Effector memory CD8-positive, alpha-beta T cell (primary cell): ENCODE measurements at places on chromosomes 12 and 14.

DNA sequence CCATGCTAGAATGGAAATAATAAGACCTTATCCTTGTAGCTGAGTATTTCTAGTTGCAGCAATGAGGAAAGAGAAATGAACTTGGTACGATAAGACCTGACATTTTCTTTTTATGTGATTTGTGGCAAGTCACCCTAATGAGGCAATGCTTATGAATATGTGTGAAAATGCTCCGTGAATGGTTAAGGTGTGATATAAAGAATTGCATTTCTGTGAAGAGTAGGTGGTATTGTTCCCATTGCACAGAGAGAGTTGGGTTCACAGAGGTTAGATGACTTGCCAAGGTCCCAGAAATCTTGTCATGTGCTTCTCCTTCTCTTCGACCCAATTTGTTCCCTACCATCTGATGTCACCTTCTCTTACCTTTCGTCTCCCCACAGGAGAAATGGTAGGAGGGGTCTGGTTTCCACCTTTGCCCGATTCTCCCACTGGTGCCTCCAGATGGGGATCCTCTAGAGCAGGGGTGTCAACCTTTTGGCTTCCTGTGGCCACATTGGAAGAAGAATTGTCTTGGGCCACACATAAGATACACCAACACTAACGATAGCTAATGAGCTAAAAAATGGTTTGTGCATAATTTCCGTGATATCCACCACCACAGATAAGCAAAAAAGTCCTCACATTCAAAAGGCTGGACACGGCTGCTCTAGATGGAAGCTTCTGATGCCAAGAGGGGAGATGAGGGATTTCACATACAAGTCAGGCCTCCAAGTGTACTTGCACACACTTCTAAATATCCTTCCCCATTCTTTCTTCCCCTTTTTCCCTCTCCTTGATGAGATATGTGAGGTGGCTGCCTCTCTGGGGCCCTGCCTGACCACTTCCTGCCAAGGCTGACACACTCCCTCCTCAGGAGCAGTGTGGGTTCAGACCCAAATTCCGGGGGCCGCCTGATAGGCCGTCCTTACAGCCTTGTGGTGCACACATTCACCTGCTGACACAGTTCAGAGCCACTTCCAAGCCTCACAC is 96.1 kb downstream of the PLXNC1 start:
- peak overlapping the region; percentile 64 for H3K4me3 ChIP-seq
- peaks cover 36% of the 10 kb centered on the region for H3K36me3 ChIP-seq
- peak overlapping the region; percentile 89 for H3K27ac ChIP-seq
- H3K4me1 ChIP-seq = peaks cover 29% of the 10 kb centered on the region
- H3K27me3 ChIP-seq = no peaks in the 10 kb centered on the region

DNA sequence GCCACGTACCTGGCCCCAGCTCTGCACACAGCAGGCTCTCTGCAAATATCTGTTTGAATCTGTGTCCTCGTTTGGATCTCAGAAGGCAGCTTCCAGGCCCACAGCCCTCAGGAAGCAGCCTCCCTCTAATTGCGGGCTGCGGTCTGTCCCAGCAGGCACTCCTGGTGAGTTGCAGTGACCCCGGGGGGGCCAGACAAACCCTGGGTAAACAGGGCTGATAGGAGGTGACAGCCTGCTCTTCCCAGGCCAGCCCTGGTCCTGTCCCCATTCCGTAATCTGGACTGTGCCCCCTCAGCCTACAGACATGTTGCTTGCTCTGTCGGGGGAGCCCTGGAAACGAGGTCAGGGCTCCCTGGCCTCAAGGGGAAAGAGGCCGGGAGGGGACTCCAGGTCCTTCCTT is 2.0 kb downstream of the FOXN4 start:
- no peaks in the 10 kb centered on the region for H3K36me3 ChIP-seq
- peaks cover 7% of the 10 kb centered on the region for H3K4me1 ChIP-seq
- H3K27me3 ChIP-seq = peaks cover 85% of the 10 kb centered on the region
- no peak overlapping the region for H3K4me3 ChIP-seq
- no peak for DNase-seq

GRCh38 chr12:47995981-47996401 is 8.3 kb downstream of the COL2A1 start:
- H3K4me1 ChIP-seq = peaks cover 3% of the 10 kb centered on the region
- no peaks in the 10 kb centered on the region for H3K36me3 ChIP-seq
- peaks cover 72% of the 10 kb centered on the region for H3K27me3 ChIP-seq
- no peak overlapping the region for H3K27ac ChIP-seq

- H3K27me3 ChIP-seq = no peaks in the 10 kb centered on the region
- no peaks in the 10 kb centered on the region for H3K36me3 ChIP-seq
- DNase-seq = no peak
- no peak overlapping the region for H3K27ac ChIP-seq
Observed at GRCh38 chr12:129520739-129521138, 383.1 kb downstream of the TMEM132D start.

GRCh38 chr14:24632336-24632735 is 1.7 kb downstream of the GZMB start:
- H3K4me3 ChIP-seq = peak overlapping the region; percentile 88
- peaks cover 52% of the 10 kb centered on the region for H3K4me1 ChIP-seq
- H3K36me3 ChIP-seq = peaks cover 48% of the 10 kb centered on the region
- peak overlapping the region; percentile 97 for H3K27ac ChIP-seq

GRCh38 chr12:78146365-78146772 is 315.7 kb downstream of the NAV3 start:
- no peaks in the 10 kb centered on the region for H3K4me1 ChIP-seq
- H3K27ac ChIP-seq = no peak overlapping the region
- no peak for DNase-seq
- no peaks in the 10 kb centered on the region for H3K27me3 ChIP-seq
- H3K36me3 ChIP-seq = no peaks in the 10 kb centered on the region

GRCh38 chr12:66035288-66035966 is 95.1 kb downstream of the LLPH start:
- DNase-seq = no peak
- H3K36me3 ChIP-seq = no peaks in the 10 kb centered on the region
- no peaks in the 10 kb centered on the region for H3K4me1 ChIP-seq
- no peak overlapping the region for H3K4me3 ChIP-seq
- no peak overlapping the region for H3K27ac ChIP-seq

- H3K36me3 ChIP-seq = peaks cover 2% of the 10 kb centered on the region
- no peak for DNase-seq
- peaks cover 4% of the 10 kb centered on the region for H3K4me1 ChIP-seq
- peaks cover 4% of the 10 kb centered on the region for H3K27me3 ChIP-seq
- no peak overlapping the region for H3K27ac ChIP-seq
Observed at GRCh38 chr14:90523544-90523943, 126.7 kb downstream of the CALM1 start.

DNA sequence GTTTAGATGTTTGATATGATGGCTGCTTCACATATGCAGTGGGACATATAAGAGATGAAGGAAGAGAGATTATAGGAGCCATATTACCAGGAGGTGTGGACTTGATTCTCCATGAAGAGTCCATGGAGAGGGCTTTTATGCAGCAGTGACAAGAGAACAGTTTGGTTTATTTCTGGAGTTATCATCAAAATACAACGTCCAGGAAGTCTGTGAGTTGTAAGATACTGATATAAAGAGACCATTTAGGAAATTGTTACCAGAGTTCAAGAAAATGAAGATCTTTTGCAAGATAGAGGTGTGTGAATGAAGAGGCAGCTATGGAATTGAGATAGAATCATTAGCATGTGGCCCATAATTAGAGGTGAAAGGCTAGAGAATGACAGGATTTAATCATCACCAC is 431.7 kb downstream of the NPAS3 start:
- no peak overlapping the region for H3K27ac ChIP-seq
- H3K27me3 ChIP-seq = no peaks in the 10 kb centered on the region
- DNase-seq = no peak
- H3K36me3 ChIP-seq = no peaks in the 10 kb centered on the region
- H3K4me1 ChIP-seq = no peaks in the 10 kb centered on the region
- H3K4me3 ChIP-seq = no peak overlapping the region

DNA sequence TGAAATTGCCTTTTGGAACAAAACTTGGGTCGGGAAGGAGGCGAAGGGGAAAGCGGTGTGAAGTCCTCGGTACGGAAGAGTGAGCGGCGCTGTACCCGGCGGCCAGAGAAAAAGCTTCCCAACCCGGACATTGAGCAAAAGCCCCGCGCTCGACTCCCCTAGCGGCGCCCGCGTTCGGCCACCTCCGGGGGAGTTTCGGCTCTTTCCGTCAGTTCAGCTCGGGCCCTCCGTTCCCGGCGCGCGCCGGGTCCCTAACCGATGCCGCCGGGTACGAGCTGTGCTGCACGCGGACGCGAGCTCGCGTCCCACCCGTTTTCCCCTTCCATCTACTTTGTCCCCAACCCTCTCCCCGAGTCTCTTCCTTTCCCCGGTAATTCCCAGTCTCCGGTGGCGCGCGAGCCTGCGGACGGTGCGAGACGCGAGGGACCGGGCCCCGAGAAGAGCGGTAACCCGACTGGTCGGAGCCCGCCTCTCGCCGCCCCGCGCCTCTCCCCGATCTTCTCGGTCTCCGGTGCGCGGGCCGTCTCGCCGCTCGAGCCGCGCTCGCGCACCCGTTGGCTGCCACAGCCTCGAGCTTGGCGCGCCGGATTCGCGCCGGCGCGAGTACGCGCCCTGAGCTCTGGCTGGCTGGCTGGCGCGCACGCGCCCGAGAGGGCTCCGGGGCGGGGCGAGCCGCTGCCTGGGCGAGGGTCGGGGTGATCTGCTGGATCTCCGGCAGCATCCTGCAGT is 446 bp upstream of the SPATS2 start:
- peak; percentile 80 for DNase-seq
- peaks cover 12% of the 10 kb centered on the region for H3K4me1 ChIP-seq
- H3K27me3 ChIP-seq = peaks cover 1% of the 10 kb centered on the region
- peaks cover 12% of the 10 kb centered on the region for H3K36me3 ChIP-seq
- peak overlapping the region; percentile 56 for H3K27ac ChIP-seq

GRCh38 chr14:98138666-98139065 is 1133.3 kb downstream of the BCL11B start:
- no peaks in the 10 kb centered on the region for H3K27me3 ChIP-seq
- H3K27ac ChIP-seq = peak overlapping the region; percentile 93
- H3K36me3 ChIP-seq = no peaks in the 10 kb centered on the region
- DNase-seq = peak; percentile 63

DNA sequence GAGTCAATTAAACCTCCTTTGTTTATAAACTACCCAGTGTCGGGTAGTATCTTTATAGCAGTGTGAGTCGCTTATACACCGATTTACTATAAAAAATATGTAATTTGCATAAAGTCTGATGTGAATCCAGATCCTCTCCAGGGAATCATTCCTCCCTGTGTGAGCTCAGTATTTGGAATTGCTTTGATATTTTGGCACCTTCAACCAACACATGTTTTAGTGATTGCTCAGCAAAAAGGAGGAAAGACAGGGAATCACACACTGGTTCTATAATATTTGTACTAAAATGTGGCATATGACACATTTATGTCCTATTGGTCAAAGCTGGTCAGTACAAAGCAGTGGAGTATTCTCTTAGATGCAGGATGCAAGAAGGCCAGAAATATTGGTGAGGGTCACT is 703.9 kb upstream of the ATXN7L3B start:
- H3K27ac ChIP-seq = no peak overlapping the region
- H3K27me3 ChIP-seq = no peaks in the 10 kb centered on the region
- H3K4me1 ChIP-seq = no peaks in the 10 kb centered on the region
- no peak overlapping the region for H3K4me3 ChIP-seq

DNA sequence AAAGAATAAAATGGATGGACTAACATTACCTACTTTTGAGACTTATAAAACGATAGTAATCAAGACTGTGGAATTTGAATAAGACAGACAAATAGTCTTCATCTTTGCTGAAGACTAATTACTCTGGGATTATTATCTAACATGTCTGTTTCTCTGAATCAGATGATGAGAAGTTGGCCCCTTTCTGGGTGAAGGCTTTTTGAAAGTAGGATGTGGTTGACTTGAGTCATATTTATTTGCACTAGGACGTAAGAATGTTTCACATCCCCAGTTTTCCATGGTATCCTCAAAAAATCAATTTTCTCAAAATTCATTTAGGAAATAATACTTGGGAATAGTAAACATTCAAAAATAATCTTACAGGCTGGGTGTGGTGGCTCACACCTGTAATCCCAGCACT is 31.8 kb downstream of the PKP2 start:
- no peak overlapping the region for H3K27ac ChIP-seq
- no peaks in the 10 kb centered on the region for H3K4me1 ChIP-seq
- H3K4me3 ChIP-seq = no peak overlapping the region
- peaks cover 7% of the 10 kb centered on the region for H3K27me3 ChIP-seq
- H3K36me3 ChIP-seq = no peaks in the 10 kb centered on the region
